ENCODE measurements at places on chromosomes 1 and 21.
A peak's percentile ranks its signal among the peaks of the same experiment; 100 is the strongest.

- DNase-seq, result no peak
Measured at GRCh38 chr21:20343186-20343585, 655.0 kb upstream of the NCAM2 start.

GRCh38 chr1:168281603-168282325, 1.1 kb downstream of the TBX19 start:
- DNase-seq, result no peak

GRCh38 chr21:46065215-46065913, 32.5 kb upstream of the COL6A2 start:
- no peak for DNase-seq

- no peak for DNase-seq
Measured at GRCh38 chr1:224223819-224224714, 41.0 kb downstream of the DEGS1 start.

DNA sequence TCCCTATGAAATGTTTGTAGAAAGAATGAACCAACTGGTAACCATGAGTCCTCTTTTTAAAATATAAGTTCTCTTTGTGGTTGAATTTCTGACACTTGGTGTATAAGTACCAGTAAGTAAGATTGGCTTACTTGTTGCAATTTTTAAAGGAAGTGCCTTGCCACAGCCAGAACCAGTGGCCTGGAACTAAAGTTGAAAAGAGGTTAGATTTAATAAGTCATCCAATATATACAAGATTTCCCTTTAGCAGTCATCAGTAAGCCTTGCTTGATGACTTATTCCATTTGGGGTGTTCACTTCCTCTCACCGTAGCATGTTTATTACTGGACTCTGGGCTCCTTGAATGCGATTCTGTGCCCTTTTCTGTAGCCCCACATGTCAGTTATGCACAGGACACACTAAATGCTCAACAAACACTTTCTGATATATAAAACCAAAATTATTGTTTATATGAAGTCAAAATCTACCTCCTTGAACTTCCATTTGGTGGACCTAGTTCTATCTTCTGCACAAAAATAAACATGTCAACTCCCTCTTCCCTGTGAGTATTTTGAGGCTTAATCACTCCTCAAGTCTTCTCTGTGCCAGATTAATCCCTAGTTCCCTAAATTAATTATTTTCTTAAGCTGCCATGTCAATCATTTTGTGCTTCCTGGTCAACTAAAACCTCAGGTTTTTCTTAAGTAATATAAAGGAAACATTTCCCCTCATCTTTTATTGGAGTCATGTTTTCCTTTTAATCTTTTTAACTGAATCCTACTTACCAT, 218.1 kb downstream of the ST6GALNAC3 start:
- no peak for DNase-seq

GRCh38 chr1:116861137-116861536, 48.6 kb upstream of the PTGFRN start:
- no peak for DNase-seq

DNA sequence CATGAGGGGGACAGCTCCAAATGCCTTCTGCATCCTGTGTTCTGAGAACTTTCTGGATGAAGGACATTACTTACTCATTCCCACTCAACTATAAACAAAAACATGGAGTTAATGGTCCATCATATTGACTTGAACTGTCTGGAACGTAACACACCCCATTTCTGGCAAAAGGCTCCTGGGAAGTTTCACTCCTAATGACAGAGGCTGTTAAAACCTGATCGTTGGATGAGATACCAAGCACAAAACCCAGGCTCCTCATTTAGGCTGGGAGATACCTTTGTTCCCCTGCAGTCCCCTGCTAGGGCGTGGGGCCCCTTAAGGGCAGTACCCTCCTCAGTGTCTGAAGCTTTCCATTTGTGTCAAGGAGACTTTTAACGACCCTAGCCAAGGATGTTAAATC, 78.9 kb downstream of the RHOU start:
- DNase-seq, result no peak

DNA sequence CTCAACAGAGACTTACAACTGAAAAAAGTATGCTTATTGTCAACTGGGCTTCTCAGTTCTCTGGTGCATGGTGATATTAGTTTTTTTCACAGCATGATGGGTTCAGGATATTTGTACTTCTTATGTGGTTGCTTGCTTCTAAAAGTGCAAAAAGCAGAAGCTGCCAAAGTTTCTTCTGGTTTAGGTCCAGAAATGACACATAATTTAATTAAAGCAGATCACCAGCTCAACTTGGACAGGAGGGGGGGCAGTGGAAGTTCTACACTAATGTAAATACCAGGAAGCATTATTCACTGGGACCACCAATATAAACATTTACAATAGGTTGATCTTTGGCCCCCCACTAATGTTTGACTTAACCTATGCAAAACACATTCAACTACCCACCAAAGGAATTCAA, 354.8 kb upstream of the BRINP3 start:
- no peak for DNase-seq

- DNase-seq, result no peak
Measured at GRCh38 chr21:41364308-41364707, 2.5 kb downstream of the MX2 start.

GRCh38 chr1:205593532-205593931, 38.3 kb downstream of the ELK4 start:
- no peak for DNase-seq

GRCh38 chr1:15605398-15606383, 11.6 kb upstream of the DDI2 start:
- no peak for DNase-seq

GRCh38 chr1:117367046-117368025, at the start of gene MAN1A2:
Gene MAN1A2 (plus strand): TSS chr1:117367449. CDS start chr1:117368184, 735 bp downstream.
- peak; percentile 89 for DNase-seq

DNA sequence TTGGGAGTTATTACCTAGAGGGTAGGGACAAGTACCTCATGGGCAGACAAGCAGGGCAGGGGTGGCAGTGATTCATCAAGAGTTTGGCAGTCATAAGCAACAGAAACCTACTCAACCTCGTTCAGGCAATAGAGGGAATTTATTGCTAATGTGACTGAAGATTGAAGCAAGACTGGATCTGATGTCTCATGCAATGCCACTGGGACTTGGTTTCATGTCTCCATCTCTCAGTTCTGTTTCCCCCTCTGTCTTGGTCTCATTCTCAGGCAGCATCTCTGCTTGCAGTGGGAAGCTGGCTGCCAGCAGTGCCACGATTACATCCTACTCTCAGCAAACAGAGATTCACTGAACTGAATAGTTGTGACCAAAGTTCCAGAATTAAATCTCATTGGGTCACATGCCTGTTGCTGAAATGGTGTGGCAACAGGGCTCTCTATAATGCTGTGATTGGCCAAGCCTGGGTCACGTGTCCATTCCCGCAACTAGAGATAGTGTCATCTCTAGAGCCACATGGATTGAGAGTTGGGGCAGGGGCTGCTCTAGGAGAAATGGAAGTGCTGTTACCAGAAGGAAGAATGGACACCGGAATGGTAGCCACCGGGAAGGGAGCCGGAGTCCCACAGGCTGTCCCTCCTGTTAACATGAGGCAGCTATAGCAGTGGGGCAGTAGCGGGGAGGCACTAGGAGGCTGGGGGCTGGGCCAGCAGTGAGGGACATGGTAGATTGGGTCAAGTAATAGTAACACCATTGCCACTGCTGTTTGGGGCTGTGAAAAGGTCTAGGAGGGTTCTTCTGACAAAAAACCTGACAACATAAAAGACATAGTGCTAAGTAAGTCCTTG, 3.9 kb upstream of the CDC42 start:
- no peak for DNase-seq

GRCh38 chr1:109718495-109718894, 6.4 kb downstream of the GSTM5 start:
- DNase-seq, result no peak

DNA sequence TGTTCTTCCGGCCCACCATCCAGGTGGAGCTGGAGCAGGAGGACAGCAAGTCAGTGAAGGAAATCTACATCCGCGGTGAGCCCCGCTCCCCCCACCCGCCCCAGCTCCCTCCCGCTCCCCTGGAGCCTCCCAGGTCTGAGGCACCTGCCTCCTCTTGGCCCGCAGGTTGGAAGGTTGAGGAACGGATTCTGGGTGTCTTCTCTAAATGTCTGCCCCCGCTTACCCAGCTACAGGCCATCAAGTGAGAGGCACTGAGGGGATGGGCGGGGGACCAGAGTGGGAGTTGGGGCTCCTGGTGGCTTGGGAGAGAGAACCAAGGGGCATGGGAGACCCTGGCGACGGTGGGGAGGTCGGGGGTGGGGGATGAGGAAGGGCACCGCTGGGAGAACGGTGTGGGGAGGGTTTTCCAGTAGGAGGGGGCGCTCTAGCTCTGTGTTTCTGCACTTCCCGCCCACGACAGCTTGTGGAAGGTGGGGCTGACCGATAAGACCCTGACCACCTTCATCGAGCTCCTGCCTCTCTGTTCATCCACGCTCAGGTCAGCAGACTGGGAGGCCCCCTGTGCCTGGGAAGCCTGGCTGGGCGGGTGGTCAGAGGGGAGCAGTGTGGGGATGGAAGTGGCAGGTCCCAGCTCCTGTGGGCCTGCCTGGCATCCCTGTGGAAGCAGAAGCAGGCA, 4.2 kb downstream of the LRRC71 start:
- DNase-seq, result no peak

GRCh38 chr1:63327417-63328054, 5.2 kb downstream of the FOXD3 start:
- peak; percentile 5 for DNase-seq

GRCh38 chr1:227766015-227766634, 30.9 kb downstream of the SNAP47 start:
- DNase-seq, result peak; percentile 94

DNA sequence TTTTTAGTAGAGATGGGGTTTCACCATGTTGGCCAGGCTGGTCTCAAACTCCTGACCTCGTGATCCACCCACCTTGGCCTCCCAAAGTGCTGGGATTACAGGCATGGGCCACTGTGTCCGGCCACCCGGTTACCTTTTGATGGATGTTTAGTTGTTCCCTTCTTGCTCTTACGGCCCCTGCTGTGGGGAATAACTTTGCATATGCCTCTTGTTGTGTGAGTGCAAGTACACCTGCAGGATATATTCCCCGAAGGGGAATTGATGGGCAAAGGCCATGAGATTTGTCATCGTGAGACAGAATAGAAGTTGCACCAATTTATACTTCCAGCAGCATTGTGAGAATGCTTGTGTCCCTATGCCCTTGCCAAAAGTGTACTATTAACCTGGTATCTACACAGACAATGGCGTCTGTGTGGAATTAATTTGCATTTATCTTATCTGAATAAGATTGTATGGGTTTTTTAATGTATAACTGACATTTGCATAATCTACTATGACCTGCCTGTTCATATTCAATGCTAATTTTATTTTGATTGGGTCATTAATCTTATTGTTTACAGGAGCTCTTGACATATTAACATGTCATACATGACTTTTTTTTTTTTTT, 8.1 kb downstream of the IL6R start:
- DNase-seq, result no peak

- no peak for DNase-seq
Measured at GRCh38 chr1:30410153-30410851, 313.1 kb downstream of the MATN1 start.

- DNase-seq, result no peak
Measured at GRCh38 chr21:39803393-39803792, 58.4 kb downstream of the IGSF5 start.

- no peak for DNase-seq
Measured at GRCh38 chr1:59997479-59998115, 71.0 kb upstream of the CYP2J2 start.

GRCh38 chr1:96934282-96934681, 212.7 kb downstream of the PTBP2 start:
- no peak for DNase-seq

- DNase-seq, result peak; percentile 25
Measured at GRCh38 chr1:207863893-207864535, 46.9 kb downstream of the CD34 start.

Measured in NK-92 treated with Interleukin-12 subunit alpha and Interleukin-12 subunit beta, amount 100 ng/mL, for 24 hours (cell line).